ENCODE measurements at places on chromosomes 5 and 9. TPM values are rescaled to one million over a fixed set of nuclear protein-coding genes. Genes with fewer than 3 reads are reported as not detected.
A peak's percentile ranks its signal among the peaks of the same experiment; 100 is the strongest.

DNA sequence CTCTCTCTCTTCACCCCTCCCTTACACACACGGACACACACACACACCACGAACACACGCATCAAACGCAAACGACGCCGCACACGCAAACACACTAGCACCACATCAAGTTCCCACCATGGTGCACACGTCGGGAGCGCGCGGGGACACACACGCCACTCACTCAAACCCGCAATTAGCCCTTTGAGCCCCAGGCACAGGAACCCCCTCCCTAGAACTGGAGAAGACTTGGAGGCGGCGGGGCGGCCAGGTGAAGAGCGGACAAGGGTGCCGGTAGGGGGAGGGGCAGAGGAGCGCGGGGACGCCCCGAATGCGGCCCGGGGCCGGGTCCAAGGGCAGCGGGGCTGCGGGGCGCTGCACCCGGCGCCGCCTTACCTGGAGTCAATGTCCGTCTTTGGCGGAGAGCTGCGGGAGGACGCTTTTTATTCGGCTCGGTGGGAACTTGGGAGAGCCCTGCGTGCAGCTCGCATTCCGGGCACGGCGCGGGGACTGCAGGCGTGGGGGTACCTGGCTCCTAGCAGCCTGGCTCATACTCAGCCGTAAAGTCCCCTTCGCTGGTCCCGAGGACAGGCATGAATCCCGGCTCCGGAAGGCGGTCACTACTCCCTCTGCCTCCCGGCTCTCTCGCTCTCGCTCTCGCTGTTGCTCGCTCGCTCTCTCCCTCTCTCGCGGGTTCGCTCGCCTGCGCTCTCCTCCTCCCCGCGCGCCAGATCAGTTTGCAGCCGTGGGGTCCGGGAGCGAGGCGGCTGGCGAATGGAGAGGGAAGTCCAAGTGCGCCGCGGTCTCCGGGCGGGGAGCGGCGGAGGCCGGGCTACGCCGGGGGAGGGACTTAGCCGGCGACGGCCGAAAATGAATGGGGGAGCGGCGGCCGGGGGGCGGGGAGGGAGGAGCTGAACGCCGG lies at the start of gene BRINP1:
Gene BRINP1 (minus strand): TSS at position 755 of the 901 bp plus-strand sequence. CDS start 56,080 bp downstream, outside the sequence.
- no peak for DNase-seq

- DNase-seq: no peak
Measured at GRCh38 chr5:76999451-76999850, 30.8 kb upstream of the AGGF1 start.

DNA sequence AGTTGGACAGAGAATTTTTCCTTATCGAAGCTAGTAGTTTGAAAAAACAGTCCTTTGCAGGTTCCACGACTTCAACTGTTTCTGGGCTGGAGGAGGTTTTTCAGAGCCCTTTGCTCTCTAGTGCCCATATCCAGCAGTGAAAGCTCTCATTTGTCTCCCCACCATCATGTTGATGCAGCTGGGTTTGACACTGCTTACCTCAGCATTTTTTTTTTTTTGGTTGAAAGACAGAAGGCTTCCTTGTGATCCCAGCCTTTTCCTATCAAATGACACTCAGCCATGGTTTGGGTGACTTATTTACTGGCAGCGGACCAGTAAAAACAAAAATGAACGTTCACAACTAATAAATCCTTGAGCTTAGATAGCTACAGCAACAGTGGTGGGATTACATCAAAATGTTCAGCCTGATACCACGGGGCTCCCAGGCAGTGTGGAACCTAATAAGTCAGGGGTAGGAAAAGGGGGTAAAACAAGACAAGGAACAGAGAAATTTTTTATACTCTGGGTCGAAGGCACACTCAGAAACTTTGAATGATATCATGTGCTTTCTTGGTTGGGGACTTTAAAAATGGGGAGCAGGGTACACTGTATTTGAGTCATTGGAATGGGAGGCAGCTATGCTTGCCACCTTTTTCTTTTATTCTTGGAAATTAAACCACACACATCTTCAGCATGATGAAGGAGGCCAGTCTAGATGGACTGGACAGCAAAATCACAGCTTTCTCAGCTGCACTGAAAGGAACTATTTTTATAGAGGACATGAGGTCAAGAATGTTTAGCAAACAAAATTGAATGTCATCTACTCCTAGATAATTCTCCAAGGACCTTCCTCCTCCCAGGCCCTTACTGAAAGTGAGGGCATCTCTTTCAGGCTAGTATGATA lies 308.9 kb upstream of the MPDZ start:
- DNase-seq: no peak

GRCh38 chr9:134158753-134159392 lies 5.5 kb downstream of the RNU6ATAC start:
- DNase-seq: no peak

GRCh38 chr5:140358738-140359310 lies 1.2 kb upstream of the SLC4A9 start:
- no peak for DNase-seq

- no peak for DNase-seq
Measured at GRCh38 chr5:102539562-102539961, 40.8 kb upstream of the SLCO6A1 start.

- DNase-seq: no peak
Measured at GRCh38 chr5:73619606-73620333, 6.2 kb upstream of the ARHGEF28 start.

DNA sequence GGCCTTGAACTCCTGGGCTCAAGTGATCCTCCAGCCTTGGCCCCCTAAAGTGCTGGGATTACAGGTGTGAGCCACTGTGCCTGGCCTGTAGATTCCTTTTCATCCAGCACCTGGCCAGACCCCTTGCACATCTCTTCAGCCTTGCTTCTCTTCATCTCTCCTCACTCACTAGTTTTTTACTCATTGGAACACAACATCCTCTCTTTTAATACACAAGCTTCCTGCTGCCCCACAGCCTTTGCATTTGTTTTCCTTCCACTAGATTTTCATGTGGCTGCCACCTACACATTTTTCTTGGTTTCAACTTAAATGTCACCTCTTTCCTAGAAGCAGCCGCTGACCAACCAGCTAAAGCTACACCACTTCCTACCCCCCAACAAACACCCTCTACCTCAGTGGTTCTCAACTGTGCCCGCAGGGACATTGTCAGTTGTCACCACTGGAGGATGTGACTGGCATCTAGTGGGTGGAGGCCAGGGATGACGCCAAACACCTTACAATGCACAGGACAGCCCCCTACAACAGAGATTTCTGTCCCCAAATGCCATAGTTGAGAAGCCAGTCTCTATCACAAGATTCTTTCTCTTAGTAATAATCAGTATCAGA lies 33.7 kb downstream of the HAVCR1 start:
- peak; percentile 96 for DNase-seq

DNA sequence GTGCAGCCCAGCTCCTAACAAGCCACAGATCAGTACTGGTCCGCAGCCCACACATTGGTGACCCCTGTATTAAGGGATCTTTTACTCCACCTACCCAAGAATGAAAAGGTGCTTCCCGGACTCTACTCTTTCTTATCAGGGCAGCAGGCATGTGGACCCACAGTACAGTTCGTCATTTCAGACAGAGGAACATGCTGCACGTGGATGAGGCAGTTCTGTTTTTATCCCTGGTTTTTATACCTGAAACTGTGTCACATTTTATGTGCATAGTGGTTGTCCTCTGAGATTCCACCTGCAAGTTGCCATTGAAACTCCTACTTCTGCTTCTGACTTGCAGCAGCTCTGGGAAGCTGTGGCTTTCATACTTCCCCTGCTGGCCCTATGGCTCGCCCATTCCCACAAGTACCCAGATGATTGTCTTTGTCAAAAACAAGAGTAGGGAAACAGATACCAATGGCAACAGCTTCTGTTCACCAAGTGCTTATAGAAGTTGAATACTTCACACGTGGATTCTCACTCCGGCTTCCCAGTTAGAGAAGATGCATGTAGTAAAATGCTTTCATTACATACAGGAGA lies 208.0 kb downstream of the TRIO start:
- DNase-seq: no peak

DNA sequence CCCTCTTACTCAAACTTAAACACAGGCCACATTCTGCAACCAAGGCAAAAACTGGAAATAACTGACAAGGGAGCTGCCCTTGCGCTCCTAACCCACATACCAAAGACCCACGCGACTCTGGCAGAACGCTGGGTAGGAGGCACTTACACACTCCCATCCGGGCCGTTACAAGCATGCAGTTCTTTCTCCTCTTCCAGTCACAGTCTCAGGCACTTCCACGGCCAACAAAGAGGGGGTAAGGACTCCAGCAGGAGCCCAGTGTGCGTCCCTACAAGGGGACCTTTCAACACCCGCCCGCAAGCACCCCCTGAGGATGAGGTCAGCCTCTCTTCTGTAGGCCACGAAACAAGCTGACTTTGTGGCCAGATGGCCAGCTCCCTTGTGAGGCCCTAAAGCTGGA lies 57.4 kb downstream of the SERINC5 start:
- DNase-seq: no peak

- DNase-seq: no peak
Measured at GRCh38 chr5:38473008-38473407, 83.4 kb downstream of the LIFR start.

DNA sequence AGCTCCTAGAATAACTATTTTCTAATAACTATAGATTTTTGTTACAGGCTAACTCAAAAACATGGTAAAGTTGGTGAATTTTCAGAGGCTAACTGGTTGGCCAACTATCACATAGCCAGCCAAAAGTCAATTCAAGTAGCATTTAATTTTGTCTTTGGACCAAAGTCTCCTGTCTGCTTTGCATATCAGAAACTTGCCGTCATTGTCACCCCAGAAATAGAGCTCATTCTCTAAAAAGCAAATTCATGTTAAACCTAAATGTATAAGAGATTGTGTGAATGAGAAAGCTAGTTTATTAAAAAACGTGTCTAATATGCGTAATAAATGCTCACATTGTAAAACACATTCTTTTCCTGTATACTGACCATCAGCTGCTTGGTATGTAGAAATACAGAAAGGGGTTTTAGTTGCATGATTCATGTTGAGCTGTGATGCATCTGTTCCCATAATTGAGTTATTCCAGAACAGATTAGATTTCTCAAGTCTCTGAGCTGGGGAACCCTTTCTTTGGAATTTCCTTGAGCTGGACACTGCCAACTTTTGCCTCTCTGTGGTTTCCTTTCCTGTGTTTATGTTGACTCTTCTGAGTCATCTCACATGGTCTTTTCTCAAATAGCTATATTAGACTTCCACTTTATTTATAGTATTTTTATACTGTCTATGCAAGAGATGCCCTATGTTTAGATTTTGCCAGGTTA lies 7.3 kb downstream of the SRFBP1 start:
- DNase-seq: no peak

DNA sequence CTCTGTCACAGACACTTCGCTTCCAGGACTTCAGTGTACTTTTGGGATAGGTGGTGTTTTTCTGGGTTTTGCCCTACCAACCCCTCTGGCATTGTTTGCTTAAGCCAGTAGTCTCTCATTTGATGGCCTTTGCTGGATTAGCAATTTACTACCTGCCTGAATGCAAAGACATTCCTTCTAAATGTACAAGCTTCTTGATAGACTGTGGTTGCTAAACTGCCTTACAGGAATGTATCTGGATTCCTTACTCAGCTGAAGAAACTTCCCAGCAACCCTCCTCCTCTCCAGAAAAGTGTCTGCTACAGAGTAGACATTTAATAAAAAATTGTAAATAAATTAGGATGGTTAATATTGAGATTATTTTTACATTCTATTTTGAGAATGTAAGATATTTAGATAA lies 1916.7 kb downstream of the EFNA5 start:
- no peak for DNase-seq

GRCh38 chr5:34510002-34510401 lies 146.1 kb upstream of the RAI14 start:
- no peak for DNase-seq

- DNase-seq: no peak
Measured at GRCh38 chr5:133763744-133764143, 151.4 kb upstream of the FSTL4 start.

DNA sequence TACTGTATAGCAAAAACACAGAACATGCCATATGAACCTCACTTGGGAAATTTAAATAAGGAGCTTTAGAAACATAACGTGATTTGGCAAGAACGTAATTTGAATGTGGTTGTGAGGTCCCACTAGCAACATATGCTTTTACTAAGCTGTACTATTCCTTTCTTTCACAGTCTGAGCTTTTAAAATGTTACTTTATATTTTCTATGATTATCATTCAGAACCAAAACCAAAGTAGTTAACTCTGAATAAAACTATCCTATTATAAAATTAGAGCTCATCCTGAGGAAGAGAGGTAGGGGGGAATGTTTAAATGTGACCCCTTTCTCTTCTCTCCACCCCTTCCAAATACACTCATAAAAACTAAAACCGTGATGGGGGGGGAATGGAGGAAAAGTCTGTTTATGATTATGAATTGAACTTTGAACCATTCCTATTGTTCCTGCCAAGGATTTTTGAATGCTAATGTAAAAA lies 435.7 kb downstream of the NFIB start:
- DNase-seq: no peak

GRCh38 chr9:93658184-93658925 lies 82.0 kb downstream of the PHF2 start:
- DNase-seq: no peak

DNA sequence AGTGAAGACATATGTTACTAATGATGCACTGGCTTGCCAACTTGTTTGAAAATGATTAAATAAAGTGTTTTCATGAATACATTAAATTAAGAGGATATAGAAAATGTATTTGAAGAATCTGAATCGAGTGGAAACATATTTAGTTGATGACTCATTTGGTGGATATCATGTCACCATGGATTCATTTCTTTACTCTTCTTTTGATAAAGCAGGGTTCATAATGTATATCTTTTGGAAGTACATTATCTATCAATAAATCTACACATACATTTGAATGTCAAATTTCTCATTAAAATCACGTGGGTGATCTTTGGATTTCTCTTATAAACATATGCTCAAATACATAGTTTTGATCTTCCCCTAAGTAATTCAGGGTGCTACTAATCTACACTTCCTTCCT lies 1148.1 kb upstream of the ACO1 start:
- no peak for DNase-seq

DNA sequence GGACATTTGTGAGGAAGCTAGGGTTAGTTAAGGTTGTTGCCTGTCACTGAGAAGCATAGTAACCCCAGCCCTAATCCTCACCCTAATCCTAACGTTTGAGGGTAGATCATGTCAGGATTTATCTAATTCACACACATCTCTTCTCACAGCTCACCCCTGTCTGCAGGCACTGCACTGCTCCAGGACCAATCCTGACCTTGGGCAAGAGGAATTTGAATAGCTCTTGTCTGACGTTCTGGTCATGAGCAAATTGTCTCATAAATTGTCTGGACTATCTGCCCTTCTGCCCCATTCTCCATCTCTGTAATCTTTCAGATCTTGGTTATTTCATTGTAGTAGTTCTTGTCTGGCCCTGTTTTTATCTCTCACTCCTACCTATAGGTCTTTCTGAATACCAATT lies 18.7 kb downstream of the CRHBP start:
- DNase-seq: no peak

TGFBI gene
- total RNA-seq: 3.7 TPM

FCN2 gene
- not detected for total RNA-seq

CDH9 gene
- total RNA-seq: not detected

ORM2 gene
- total RNA-seq: not detected

All from CD4-positive, CD25-positive, alpha-beta regulatory T cell (primary cell).